ENCODE measurements at places on chromosomes 4 and X.

DNA sequence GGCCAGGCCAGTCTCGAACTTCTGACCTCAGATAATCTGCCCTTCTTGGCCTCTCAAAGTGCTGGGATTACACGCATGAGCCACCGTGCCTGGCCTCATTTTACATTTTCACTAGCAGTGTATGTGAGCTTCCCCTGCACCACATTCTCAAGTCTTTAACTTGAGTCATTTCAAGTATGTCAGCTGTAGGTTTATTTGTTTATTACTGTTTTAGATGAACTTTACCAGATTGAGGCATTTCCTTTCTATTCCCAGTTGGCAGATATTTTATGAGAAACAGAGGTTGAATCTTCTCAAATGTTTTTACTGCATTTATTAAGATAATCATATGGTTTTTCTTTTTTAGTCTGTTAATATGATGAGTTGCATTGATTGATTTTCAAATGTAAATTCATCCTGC lies 114.6 kb upstream of the SH3RF1 start:
- no peak for DNase-seq

DNA sequence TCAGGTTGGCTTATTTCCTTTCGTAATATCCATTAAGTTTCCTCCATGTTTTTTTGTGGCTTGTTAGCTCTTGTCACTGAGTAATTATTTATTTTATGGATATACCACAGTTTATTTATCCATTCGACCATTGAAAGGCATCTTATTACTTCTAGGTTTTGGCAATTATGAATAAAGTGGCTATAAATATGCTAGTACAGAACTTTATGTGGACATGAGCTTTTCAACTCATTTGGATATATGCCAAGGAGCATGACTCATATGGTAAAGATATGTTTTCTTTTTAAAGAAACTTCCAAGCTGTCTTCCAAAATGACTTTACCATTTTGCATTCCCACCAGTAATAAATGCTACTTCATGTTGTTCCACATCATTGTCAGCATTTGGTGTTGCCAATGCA lies 803.6 kb downstream of the GLUD2 start:
- peak; percentile 17 for DNase-seq

- no peak for DNase-seq
Measured at GRCh38 chrX:146433771-146434170, 375.8 kb upstream of the CXorf51B start.

DNA sequence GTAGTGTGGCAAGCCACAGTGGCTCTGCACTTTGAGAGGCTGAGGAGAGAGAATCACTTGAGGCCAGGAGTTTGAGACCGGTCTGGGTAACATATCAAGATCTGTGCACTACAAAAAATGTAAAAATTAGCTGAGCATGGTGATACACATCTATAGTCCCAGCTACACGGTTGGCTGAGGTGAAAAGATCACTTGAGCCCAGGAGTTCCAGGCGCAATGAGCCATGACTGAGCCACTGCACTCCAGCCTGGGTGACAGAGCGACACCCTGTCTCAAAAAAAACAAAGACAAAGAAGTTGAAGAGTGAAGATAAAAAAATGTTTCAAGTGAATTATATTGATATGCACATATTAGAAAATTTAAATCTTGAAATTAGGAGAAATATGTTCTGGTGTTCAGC lies 46.3 kb downstream of the SULT1B1 start:
- no peak for DNase-seq
